ENCODE measurements at places on chromosomes 12 and 14.
A peak's percentile ranks its signal among the peaks of the same experiment; 100 is the strongest.

DNA sequence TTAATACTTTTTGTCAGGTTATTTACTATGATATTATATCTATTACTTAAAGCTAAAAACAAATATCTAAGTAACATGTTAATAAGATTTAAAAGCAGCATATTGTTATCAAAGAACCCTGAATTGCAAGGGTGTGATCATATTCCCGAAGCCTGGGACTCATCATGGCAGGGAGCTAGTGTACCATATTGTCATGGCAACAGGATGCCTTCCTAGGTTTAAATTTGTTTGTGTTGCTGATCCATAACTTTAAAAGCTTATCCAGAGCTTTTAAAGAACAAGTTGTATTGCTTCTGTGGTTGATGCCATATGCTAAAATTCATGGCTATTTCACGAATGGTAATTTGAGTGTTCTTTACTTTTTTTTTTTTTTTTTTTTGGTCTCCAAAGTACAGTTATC is 500.5 kb downstream of the NAV3 start:
- DNase-seq: no peak

DNA sequence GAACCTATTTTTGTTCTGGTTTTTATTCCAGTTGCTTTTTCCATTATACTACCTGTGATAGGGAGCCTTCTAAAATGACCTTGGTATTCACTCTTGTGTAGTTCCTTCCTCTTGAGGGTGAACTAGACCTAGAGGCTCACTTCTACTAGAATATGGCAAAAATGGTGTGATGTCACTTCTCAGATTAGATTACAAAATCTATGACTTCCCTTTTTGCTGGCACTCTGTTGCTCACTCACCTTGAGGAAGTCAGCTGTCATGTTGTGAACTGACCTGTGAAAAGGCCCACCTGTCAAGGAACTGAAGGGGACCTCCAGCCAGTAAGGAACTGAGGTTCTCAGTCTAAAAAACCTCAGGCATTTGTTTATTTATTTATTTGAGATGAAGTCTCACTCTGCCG is 5.7 kb downstream of the MIPOL1 start:
- no peak for DNase-seq

GRCh38 chr14:41457393-41457792 is 149.3 kb upstream of the LRFN5 start:
- DNase-seq: no peak

DNA sequence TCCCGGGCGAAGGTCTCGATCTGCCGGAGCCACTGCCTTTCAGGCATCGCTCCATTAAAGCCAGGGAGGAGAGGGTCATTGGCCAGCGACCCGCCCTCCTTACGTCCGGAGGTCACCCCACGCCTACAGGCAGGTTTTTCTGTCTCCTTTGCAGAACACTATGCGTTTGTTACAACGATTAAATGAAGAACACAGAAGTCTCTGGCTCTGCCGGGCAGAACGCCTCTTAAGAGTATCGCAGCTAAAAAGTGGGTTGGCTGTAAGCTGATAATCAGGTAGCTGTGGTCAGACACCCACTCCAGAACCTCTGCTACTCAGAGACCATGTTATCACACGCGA is 15.0 kb downstream of the OTX2 start:
- no peak for DNase-seq

DNA sequence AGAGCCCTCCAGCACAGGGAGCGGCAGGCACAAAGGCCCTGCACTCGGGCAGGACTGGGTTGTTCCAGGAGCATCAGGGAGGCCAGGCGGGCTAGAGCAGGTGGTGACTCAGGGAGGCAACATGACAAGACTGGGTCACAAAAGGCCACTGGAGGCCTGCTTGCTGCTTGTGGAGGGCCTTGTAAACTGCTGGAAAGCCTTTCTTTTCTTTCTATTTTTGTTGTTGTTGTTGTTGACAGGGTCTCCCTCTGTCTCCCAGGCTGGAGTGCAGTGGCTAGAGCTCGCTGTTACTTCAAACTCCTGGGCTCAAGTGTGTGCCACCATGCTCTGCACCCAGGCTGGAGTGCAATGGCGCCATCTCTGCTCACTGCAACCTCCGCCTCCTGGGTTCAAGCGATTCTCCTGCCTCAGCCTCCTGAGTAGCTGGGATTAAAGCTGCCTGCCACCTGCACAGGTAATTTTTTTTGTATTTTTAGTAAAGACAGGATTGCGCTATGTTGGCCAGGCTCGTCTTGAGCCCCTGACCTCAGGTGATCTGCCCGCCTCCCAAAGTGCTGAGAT is 11.8 kb upstream of the RCOR1 start:
- DNase-seq: no peak

DNA sequence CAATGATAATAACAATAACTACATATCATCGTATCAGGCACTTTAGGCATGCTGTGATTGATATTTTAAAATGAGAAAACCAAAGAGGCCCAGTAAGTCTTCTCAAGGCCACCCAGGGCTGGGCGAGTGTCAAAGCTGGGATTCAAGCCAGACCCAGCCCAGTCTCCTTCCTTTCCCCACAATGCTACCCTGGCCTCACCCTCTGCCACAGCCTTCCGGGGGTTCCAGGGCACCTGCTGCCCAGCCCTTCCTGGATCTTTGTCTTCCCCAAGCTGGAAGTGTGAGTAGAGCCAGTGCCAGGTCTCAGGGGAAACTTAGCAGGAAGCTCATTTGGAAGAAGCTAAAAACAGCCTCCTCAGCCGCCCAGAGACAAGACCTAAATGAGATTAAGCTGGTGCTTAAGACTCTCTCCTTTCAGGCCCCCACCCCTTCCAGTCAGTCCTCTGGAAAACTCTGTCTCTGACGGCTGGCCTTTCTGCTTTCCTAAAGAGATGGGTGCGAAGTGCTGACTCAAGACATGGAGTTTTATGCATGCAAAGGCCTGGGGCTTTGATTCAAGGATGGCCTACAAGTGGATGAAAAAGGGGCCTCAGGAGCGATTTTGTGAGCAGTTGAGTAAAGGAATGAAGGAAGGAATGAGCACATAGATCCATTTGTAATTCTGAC is 184.2 kb downstream of the KCNA5 start:
- DNase-seq: no peak

GRCh38 chr12:131894981-131895639 is 688 bp downstream of the ULK1 start:
- DNase-seq: no peak

DNA sequence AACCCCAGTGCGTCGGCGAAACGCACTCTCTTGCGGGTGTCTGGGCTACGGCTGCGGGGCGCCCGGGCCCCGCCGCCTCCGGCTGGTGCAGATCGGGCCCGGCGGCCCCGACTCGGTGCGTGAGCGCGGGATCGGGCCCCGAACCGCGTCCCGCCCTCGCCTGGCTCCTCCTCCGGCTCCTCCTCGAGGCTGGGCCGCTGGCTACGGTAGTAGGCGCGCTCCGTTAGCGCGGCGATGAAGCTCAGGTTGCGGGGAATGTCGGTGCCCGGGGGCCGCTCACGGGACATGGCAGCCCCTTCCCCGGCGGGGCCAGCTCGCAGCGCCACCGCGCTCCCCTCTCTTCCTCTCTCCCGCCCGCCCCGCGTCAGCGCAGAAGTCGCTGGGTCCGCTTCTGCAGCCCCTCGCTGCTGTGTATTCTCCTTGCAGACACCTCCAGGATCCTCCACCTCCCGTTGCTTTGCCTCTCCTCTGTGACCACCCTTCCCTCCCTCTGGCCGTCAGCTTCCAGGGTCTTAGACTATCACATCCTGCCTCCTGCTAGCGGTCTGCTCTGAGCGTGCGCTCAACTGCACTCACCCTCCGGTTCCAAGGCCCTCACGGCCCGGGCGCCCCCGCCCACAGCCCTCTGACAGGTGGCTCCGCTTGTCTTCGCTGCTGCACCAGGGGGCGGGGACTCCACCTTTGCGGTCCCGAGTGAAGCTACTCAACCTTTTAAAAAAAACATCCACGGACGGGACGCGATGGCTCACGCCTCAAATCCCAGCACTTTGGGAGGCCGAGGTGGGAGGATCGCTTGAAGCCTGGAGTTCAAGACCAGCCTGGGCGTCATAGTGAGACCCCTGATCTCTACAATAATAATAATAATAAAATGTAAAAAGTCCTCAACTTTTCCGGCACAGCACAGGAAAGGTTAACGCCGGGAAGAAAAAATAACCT is at the start of gene PPP1R3E:
Gene PPP1R3E, minus strand, starts transcription at position 570 of the 936 bp plus-strand sequence. Its CDS starts 283 bp downstream, at position 287.
- DNase-seq: peak; percentile 40

DNA sequence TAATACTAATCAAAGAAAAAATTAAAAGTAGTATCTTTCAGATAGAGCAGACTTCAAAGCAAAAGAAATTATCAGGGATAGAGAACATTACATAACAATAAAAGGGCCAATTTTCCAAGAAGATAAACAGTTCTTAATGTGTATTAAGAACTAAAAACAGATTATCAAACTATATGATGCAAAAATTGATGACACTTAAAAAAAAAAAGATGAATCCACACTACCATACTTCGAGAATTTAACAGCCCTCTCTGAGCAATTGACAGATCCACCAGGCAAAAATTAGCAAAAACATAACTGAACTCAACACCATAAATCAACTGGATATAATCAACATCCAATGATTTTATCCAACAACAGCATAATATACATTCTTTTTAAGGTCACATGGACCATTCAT is 686.5 kb downstream of the LRFN5 start:
- no peak for DNase-seq

GRCh38 chr12:43131301-43131700 is 420.7 kb downstream of the ADAMTS20 start:
- no peak for DNase-seq

DNA sequence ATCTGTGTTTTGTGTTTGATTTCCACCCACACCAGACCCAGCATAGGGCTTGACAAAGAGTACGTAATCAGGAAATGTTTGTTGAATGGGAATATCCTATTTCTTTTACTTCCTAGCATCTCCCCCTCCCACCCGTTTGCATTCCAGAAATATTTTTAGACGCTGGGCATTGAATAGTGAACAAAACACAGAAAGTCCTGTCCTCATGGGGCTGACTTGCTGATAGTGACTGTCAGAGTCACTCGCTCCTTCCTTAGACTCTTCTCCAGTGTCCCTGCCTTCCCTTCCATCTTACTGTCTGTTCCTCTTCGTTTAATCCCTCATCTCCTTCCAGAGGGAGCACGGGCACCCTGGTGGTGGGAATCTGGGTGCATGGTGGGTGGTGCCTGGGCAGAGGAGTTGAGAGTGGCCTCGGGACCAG is 53.6 kb downstream of the SLC25A47 start:
- DNase-seq: no peak

GRCh38 chr12:47894068-47894467 is 10.7 kb downstream of the VDR start:
- no peak for DNase-seq

GRCh38 chr14:71135496-71135895 is 228.2 kb downstream of the PCNX1 start:
- no peak for DNase-seq

DNA sequence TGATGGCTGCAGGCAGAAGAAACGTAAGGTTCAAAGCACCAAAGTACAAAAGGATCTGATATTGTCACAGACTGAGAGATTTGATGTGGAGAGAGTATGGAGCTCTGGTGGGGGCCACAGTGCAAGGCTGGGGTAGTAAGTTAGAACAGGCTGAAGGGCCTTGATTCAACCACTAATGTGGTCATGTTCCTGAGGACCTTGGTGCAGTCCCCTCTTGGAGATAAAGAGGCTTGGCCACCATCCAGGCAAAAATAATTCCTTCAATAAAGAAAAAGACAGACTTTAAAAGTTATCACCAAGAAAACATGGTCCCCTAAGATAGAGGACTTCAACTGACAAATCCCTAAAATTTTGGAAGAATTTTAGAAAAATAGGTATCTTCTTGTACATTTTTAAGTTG is 17.4 kb downstream of the CAPZA3 start:
- no peak for DNase-seq

DNA sequence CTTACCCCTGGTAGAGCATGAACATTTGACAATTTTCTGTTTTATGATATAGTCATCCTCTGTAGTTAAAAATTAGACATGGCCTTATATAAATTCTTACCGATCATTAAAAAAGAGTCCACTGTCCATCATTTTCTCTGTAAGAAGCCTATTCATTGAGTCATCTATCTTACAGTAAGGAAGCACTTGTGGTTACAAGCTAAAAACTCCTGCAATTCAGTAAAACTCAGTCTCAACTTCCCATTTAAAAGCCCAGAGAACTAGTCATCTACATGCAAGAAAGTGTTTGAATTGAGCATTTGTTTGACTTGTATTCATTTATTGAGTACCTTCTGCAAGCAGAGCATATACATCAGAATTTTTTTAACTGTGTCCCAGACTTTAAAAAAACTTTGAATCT is 63.3 kb downstream of the GTF2A1 start:
- no peak for DNase-seq

GRCh38 chr14:37083599-37083998 is 88.8 kb downstream of the SLC25A21 start:
- no peak for DNase-seq

GRCh38 chr12:46493834-46494181 is 121.2 kb upstream of the SLC38A2 start:
- no peak for DNase-seq
